ENCODE measurements at places on chromosomes 16 and 17.

DNA sequence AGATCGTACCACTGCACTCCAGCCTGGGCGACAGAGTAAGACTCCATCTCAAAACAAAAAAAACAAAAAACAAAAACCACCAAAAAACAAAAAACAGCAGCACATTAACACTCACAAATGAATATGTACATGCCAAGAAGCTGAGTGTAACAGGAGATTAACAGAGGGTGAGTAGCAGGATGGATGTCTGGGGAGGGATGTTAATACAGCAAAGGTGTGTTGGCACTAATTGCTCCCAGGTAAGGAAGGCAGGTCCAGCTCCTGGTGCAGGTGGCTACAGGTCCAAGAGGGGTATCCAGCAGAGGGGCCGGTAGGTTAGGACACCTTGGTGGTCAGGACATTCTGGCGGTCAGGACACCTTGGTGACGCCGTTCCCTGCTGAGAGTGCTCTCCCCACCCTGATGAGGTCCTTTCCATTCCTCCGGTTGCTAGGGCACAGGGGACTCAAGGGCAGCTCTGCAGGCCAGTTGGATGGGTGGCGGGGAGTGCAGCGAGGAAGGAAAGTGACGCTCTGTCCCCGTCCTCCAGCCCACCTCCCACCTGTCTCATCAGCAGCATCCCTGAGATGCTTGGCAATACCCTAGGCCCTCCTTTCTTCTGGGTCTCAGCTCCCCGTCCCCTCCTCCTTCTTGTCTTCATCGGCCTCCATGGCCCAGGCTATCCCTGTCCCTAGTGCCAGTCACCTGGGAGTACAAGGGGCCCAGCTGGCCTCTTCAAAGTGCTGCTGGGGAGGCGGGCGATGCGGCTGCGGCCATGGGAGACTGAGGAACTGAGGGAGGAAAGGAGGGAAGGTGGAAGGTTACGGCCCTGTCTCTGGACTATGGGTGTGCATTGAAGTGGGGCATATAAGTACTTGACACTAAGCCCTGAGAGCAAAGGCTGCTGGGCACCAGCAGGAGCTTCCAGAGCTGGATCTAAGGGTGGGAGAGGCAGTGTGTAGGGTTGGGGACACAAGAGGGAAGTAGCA lies 10.7 kb upstream of the GFAP start:
- no peak for DNase-seq

- no peak for DNase-seq
Measured at GRCh38 chr16:90011908-90012501, 7.3 kb downstream of the DBNDD1 start.

GRCh38 chr16:75237398-75238131 lies 13.9 kb downstream of the BCAR1 start:
- DNase-seq, result no peak

DNA sequence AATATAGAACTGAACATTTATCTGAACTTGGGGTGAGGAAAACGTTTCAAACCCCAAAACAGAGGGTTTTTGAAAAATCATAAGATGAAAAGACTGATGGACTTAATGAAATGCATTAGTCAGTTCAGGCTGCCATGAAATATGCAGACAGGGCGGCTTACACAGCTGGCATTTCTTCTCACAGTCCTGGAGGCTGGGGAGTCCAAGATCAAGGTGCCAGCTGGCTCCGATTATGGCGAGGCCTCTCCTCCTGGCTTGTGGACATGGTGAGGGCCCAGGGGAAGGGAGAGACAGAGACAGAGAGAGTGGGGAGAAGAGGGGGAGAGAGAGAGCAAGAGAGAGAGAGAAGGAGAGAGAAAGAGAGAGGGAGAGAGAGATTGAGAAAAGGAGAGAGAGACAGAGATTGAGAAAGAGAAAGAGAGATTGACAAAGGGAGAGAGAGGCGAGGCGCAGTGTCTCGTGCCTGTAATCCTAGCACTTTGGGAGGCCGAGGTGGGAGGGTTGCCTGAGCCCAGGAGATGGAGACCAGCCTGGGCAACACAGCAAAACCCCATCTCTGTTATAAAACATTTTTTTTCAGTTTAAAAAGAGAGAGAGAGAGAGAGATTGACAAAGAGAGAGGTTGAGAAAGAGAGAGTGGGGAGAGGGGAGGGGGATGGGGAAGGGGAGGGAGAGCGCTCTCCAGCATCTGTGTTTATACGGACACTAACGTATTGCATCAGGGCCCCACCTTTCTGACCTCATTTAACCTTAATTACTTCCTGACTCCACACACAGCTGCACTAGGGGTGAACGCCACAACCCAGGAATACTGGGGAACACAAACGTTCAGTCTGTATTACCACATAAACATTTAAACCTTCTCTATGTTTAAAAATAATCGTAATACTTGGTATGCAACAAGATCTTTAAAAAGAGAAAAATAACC lies 24.6 kb upstream of the RPH3AL start:
- no peak for DNase-seq

DNA sequence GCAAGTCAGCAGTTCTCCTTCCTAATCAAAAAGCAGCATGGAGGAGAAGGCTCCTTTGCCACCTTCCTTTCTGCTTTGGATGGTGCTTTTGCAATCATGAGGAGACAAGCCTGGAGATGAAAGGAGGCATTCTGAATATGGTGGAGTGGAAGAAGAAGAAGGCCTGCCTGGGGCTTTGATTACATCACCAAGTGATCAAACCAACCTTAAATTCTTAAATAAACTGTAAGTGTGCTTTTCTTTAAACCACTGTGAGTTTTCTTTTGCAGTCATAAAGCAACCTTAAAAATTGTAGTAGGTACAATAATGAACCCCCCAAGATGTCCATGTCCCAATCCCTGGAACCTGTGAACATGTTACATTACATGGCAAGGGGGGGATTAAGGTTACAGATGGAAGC lies 31.7 kb upstream of the IL21R start:
- DNase-seq, result no peak

DNA sequence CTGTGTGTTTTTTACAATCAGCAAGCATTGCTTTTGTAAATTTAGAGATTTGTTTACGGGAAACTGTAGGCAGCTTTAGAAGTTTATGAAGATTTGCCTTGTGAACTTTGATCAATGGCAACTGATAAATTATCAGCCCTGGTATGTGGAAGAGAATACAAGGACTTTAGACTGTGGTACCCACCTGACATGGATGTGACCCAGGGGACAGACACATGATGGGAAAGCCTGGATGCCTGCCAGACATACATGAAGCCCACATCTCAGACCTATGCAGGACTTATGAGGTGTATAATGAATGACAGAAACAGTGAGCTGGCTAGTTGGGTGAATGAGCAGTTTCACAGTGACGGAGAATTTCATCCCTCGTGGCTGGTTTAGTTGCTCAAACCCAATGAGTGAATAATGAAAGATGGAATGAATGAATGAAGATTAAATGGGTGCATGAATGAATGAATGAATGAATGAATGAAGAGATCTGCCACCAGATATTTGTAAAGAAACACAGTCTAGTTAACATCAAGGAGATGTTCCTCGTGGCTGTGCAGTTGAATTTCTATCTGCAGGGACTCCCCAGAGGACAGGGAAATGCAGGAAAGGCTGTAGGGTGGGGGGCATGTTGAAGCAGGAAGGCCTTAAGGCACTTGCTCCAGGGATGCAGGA lies 7.6 kb downstream of the TMEM92 start:
- DNase-seq, result no peak

DNA sequence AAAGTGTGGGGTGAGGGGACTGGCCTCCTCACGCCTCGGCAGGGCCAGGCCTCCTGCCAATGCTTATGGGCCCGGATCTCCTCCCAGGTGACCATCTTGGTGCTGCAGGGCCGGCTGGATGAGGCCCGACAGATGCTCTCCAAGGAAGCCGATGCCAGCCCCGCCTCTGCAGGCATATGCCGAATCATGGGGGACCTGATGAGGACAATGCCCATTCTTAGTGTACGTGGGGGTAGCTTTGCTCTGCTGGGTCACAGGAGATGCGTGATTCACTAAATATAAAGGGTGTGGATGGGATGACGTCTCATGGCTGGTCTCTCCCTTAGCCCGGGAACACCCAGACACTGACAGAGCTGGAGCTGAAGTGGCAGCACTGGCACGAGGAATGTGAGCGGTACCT lies 19.5 kb downstream of the NUP85 start:
- DNase-seq, result no peak

DNA sequence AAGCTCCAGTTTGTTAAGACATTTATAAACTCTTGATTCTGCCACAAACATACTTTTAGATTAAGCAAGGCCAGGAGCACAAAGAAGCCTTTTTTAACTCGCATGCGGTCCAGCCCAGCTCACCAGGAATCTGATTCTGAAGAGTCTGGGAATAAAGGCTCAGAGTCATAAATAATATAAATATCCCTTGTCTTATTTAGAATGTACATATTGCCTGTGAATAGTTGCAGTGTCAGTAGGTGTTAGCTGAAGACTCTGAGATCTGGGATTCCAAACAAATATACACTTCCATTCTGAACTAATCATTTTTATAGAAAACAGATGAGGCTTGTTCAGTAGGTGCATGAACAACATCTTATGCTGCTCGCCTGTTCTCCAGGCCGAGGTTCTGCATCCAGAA lies 59.1 kb upstream of the ELAC2 start:
- DNase-seq, result no peak

DNA sequence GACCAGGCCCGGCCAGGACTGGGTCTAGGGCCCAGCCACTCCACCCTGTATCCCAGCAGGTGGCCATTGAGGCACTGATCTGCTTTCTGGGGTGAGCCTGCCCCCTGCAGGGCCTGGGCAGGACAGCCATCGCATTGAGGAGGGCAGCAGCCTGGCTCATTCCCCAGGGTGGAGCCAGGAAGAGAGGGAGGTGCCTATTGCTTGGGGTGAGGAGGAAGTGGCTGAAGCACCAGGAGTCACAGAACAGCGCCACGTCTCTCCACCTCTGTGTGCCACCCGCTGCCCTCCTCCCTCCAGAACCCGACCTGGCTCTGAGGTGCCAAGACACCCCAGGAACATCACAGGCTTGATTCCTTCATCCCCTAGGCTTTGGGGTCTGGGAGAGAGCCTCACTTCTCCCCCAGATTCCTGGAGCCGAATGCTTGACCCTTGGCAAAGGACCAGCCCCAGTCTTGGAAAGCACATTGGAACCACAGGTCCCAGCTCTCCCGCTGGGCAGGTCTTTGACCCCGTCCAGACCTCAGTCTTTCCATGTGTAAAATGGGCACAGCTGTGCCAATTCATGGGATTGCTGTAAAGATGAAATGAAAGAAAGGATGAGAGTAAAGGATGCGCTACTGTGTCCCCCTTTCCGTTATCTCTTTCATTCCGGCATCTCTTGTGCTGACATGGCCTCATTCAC lies 7.2 kb upstream of the KRT36 start:
- peak; percentile 62 for DNase-seq

- no peak for DNase-seq
Measured at GRCh38 chr16:49440156-49441065, 66.8 kb downstream of the C16orf78 start.

DNA sequence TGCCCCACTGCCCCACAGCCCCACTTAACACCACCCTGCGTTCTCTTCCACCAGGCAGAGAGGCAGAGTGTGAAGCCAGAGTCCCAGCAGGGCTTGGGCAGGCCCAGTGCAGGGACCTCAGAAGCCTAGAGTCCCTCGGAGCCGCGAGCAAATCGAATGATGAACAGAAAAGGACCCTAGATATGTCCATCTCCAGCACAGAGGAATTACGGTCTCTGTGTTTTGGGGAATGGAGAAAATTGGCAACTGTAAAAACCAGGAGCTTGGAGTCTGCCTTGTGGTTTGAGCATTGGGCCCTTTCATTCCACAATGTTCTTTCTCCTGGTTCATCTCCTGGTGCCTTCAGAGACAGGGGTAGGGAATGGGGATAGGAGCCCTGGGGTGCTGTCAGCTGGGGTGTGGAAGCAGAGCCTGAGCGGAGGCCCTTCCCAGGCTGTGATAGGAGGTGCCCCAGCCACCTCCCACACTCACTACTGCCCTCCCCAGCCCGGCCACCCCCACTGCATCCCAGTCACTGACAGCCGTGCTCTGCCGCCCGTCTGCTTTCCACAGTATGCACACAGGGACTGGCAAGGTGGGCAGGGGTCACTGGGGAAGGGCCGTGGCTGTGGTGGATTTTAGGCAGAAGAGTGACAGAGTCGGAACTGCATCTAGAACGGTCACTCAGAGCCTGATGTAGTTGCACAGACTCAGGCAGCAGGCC lies 26.7 kb downstream of the TBX4 start:
- DNase-seq, result no peak

Measured in stimulated activated CD4-positive, alpha-beta T cell treated with anti-CD3 and anti-CD28 coated beads, Interleukin-1b, Interleukin-23, amount 100 ng/mL, for 24 hours (primary cell).